ENCODE measurements at places on chromosomes 12 and 14. TPM values are rescaled to one million over a fixed set of nuclear protein-coding genes. Genes with fewer than 3 reads are reported as not detected.
A peak's percentile ranks its signal among the peaks of the same experiment; 100 is the strongest.

- H3K4me3 ChIP-seq, result no peak overlapping the region
- no peaks in the 10 kb centered on the region for H3K36me3 ChIP-seq
- H3K27ac ChIP-seq, result no peak overlapping the region
- peaks cover 17% of the 10 kb centered on the region for H3K4me1 ChIP-seq
Observed at GRCh38 chr12:49545815-49546214, 7.0 kb downstream of the KCNH3 start.

DNA sequence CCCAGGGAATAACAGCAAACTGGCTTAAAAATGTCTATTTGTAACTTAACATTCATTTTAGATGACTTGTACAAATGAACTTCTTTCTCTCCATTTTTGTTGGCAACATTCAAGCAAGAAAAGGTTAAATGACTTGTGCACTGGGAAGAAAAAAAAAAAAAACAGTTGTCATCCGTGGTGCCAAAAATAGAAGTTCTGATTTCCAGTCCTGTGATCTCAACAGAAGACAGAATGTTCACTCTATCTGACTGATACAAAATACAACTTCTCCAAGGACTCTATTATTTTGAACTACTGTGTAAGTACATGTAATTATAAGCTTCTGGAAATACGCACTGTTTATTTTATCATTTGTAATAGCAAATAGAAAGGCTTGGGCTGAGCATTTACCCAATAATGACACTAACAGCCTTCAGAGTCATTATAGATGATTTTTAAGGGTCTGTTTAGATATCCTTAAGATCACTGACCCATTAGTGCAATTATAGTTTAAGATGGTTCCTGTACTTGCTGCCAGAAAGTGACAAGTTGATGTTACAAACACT is 59.9 kb downstream of the LIN7A start:
- H3K27me3 ChIP-seq, result no peaks in the 10 kb centered on the region
- H3K4me3 ChIP-seq, result no peak overlapping the region
- H3K27ac ChIP-seq, result no peak overlapping the region
- no peaks in the 10 kb centered on the region for H3K36me3 ChIP-seq
- DNase-seq, result no peak

GRCh38 chr14:52355016-52355431 is 40.9 kb downstream of the PTGER2 start:
- DNase-seq, result no peak
- H3K27ac ChIP-seq, result peak overlapping the region; percentile 31
- no peaks in the 10 kb centered on the region for H3K27me3 ChIP-seq
- H3K4me1 ChIP-seq, result peaks cover 25% of the 10 kb centered on the region
- H3K4me3 ChIP-seq, result no peak overlapping the region

- peaks cover 3% of the 10 kb centered on the region for H3K27me3 ChIP-seq
- H3K4me3 ChIP-seq, result no peak overlapping the region
- DNase-seq, result no peak
- H3K4me1 ChIP-seq, result peaks cover 12% of the 10 kb centered on the region
Observed at GRCh38 chr12:93059925-93060665, 131.0 kb upstream of the EEA1 start.

GRCh38 chr14:70643967-70644366 is 2.3 kb downstream of the TTC9 start:
- no peak overlapping the region for H3K4me3 ChIP-seq
- DNase-seq, result no peak
- H3K27ac ChIP-seq, result no peak overlapping the region
- peaks cover 29% of the 10 kb centered on the region for H3K27me3 ChIP-seq
- no peaks in the 10 kb centered on the region for H3K36me3 ChIP-seq

Gene ST8SIA1
- total RNA-seq, result 14.4 TPM

GRCh38 chr12:94873734-94874517 is 129.6 kb downstream of the NDUFA12 start:
- no peak for DNase-seq
- no peak overlapping the region for H3K27ac ChIP-seq
- peaks cover 26% of the 10 kb centered on the region for H3K4me1 ChIP-seq

Gene TAS2R20
- total RNA-seq, result 2.6 TPM

DNA sequence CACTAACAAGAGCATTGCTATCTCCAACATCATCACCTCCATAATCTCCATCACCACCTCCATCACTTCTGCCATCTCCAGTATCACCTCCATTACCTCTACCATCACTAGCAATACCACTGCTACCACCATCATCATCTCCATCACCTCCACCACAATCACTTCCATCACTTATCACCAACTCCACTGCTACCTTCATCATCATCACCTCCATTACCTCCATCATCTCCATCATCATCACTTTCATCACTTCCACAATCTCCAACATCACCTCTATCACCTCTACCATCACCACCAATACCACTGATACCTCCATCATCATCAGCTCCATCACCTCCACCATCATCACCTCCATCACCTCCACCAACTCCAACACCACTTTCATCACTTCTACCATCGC is 102.4 kb upstream of the TMEM132C start:
- H3K4me1 ChIP-seq, result peaks cover 4% of the 10 kb centered on the region
- H3K27me3 ChIP-seq, result no peaks in the 10 kb centered on the region
- no peak overlapping the region for H3K27ac ChIP-seq
- no peak for DNase-seq
- H3K36me3 ChIP-seq, result no peaks in the 10 kb centered on the region

DNA sequence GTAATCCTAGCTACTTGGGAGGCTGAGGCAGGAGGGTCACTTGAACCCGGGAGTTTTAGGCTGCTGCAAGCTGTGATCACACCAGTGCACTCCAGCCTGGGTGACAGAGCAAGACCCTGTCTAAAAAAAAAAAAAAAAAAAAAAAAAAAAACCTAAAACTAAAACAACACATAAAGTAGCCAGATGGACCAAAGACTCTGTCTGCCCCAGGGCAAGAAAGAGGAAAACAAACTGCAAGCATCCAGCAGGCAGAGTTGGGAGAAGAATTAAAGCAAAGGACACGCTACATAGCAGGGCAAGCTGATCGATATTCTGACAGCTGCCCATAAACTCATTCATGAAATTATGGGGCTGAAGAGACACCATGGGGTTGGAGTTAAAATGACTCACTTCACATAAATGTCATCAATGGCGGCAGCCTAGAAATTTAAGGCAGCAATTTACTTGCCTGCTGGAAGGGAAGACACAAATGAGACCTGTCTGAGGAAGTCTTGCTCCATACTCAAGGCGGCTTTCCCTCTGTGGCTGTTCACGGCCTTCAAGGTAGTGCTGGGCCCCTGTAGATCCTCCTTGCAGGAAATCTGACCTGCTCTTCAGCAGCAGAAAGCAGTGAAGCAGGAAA is 259.1 kb upstream of the FKBP4 start:
- no peak for DNase-seq
- no peak overlapping the region for H3K4me3 ChIP-seq
- H3K4me1 ChIP-seq, result no peaks in the 10 kb centered on the region
- H3K27ac ChIP-seq, result no peak overlapping the region
- H3K36me3 ChIP-seq, result no peaks in the 10 kb centered on the region

Gene TDG
- total RNA-seq, result 24.4 TPM

DNA sequence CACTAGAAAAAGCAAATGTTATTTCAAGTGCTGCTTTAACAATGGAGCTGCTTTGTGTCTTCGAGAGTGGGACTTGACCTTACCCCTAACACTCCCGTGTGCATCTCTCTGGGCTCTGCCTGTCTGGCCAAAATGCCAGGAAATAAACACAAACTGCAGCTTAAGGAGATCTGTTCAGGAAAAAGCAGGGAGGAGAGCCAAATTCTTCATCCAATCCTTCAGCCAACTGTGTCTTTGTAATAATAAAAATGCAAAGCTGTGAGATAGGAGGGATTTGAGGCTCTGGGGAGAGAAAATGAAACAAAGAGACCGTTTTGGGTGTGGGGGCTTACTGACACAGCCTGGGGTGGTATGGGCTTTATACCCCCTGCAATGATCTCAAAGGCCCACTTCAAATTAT is 85.8 kb upstream of the WSCD2 start:
- no peaks in the 10 kb centered on the region for H3K36me3 ChIP-seq
- H3K27ac ChIP-seq, result no peak overlapping the region
- DNase-seq, result no peak
- peaks cover 7% of the 10 kb centered on the region for H3K4me1 ChIP-seq
- H3K27me3 ChIP-seq, result peaks cover 3% of the 10 kb centered on the region

DNA sequence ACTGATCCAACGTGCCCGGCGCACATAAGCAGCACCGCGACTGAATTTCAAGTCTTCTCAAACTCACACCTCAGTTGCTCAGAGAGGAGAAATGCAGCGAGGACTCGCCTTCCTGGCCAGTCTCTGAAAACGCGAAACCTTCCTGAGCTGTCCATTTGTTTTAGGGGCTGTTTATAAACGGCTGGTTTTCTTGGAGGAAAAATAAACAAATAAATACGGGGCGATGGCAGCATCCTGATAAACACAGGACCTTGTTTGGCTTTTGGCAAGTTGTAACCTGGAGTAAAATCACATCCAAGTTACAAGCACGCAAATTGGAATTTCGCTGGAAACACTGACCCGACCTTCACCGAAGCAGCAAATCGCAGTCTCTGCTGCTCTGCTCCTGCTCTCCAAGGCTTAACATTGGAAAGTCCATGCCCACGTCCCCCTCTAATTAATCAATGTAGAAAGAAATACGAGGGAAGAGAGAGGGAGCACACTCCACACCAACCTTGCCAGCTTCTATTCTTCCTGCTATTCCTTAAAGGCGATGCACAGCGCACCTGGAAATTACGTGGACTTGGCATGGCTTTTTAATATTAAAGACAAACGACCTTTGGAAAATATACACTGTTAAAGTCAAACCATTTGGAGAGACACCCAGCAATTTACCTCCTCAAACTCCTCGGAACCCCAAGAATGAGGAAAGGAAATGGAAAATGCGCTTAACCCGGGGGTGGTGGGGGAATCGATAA is 248.8 kb downstream of the APAF1 start:
- no peak for DNase-seq
- no peak overlapping the region for H3K27ac ChIP-seq
- H3K27me3 ChIP-seq, result peaks cover 58% of the 10 kb centered on the region

Gene BTG1
- 151 TPM for total RNA-seq

GRCh38 chr12:11171969-11172675 is 1.1 kb downstream of the SMIM10L1 start:
- peak overlapping the region; percentile 98 for H3K27ac ChIP-seq
- H3K4me1 ChIP-seq, result peaks cover 35% of the 10 kb centered on the region
- no peaks in the 10 kb centered on the region for H3K27me3 ChIP-seq
- H3K4me3 ChIP-seq, result peak overlapping the region; percentile 95
- no peaks in the 10 kb centered on the region for H3K36me3 ChIP-seq

DNA sequence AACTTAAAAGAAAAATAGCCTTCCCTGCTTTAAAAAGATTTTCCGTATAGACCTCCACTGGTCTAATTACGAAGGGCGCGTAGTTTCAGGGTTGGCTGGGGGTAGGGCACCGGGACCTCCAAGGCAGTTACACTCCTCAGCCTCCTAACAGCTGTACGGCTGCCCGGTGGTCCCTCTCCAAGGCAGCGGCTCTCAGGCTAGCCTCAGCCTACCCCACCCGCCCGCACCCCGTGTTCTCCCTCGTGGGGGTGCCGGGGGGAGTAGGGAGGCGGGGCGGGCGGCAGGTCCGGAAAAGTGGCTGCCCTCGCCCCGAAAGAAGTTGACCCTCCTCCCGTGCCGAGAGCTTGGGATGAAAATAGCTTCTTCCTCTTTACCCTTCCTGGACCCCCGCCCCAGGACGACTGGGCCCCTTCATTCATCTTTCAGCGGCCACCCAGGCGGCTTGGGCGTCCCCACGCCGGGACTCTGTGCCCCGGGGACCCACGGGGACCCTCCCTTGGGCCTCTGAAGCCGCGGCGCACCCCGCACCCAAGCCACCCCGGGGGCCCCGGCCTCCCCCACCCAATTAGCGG is 991 bp upstream of the RCOR1 start:
- peak; percentile 81 for DNase-seq
- no peaks in the 10 kb centered on the region for H3K27me3 ChIP-seq
- peaks cover 30% of the 10 kb centered on the region for H3K4me1 ChIP-seq
- H3K36me3 ChIP-seq, result no peaks in the 10 kb centered on the region
- peak overlapping the region; percentile 97 for H3K27ac ChIP-seq

DNA sequence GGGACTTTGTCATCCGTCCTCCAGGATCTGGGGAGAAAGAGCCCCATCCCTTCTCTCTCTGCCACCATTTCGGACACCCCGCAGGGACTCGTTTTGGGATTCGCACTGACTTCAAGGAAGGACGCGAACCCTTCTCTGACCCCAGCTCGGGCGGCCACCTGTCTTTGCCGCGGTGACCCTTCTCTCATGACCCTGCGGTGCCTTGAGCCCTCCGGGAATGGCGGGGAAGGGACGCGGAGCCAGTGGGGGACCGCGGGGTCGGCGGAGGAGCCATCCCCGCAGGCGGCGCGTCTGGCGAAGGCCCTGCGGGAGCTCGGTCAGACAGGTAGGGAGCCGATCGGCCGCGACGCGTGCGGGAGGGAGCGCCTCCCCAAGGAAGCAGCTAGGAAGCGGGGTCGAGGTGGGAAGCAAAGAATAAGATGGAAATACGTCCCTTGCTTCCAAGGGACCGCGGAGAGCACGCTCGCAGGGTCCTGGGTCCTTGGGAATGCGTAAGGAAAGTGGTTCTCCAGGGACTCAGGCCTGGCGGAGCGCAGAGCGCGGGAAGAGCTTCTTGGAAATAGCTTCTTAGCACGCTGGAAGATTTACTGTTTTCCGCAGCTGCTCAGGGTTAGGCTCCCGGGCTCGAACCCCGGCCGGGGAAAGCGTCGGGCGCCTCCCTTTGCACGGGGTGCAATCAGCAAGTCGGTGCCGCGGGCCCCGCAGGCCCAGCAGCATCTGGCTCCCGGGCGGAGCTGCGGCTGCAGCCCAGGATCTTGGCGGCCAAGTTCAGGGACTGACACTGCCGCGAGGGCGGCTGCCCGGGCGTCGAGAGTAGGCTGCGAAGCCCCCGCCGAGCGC is 457 bp downstream of the SOCS2 start:
- DNase-seq, result peak; percentile 81
- H3K27ac ChIP-seq, result peak overlapping the region; percentile 85
- H3K27me3 ChIP-seq, result peaks cover 19% of the 10 kb centered on the region
- H3K36me3 ChIP-seq, result no peaks in the 10 kb centered on the region
- peak overlapping the region; percentile 73 for H3K4me3 ChIP-seq
- H3K4me1 ChIP-seq, result peaks cover 48% of the 10 kb centered on the region

Gene GRIP1
- 19.4 TPM for total RNA-seq

- no peaks in the 10 kb centered on the region for H3K4me1 ChIP-seq
- H3K27ac ChIP-seq, result no peak overlapping the region
- H3K36me3 ChIP-seq, result no peaks in the 10 kb centered on the region
- no peaks in the 10 kb centered on the region for H3K27me3 ChIP-seq
Observed at GRCh38 chr14:104157016-104157928, 18.9 kb downstream of the KIF26A start.

Gene PCNX4
- total RNA-seq, result 55.4 TPM

- no peak overlapping the region for H3K27ac ChIP-seq
- H3K36me3 ChIP-seq, result no peaks in the 10 kb centered on the region
- peaks cover 9% of the 10 kb centered on the region for H3K4me1 ChIP-seq
- no peaks in the 10 kb centered on the region for H3K27me3 ChIP-seq
- no peak overlapping the region for H3K4me3 ChIP-seq
Observed at GRCh38 chr14:93062890-93063289, 52.8 kb downstream of the ITPK1 start.

Gene RBP5
- not detected for total RNA-seq

Gene EMP1
- 751 TPM for total RNA-seq

DNA sequence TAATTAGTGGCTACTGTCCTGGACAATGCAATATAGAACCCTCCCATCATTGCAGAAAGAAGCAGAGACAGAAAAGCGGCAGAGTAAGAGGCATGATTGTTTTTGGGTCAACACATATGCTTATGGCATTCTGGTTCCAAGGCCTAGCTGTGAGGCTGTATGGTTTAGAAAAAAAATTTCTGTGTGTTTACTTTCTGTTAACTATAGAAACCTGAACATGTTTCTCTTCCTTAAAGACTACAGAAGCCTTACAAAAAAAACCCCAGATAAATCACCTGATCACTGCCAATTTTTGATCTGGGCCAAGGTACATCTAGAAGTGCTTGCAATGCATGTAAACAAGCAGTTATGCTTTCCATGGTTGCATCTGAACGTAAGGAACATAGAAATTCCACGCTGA is 100.0 kb upstream of the HECTD1 start:
- no peaks in the 10 kb centered on the region for H3K4me1 ChIP-seq
- H3K36me3 ChIP-seq, result peaks cover 80% of the 10 kb centered on the region
- no peak overlapping the region for H3K4me3 ChIP-seq
- no peak overlapping the region for H3K27ac ChIP-seq
- no peaks in the 10 kb centered on the region for H3K27me3 ChIP-seq

Measured in suprapubic skin (tissue), 4 donors.